Psoas muscle (tissue), 8 donors: ENCODE measurements at places on chromosomes 2 and 18. TPM values are rescaled to one million over a fixed set of nuclear protein-coding genes. Genes with fewer than 3 reads are reported as not detected.

The TUBB8B gene
- polyA plus RNA-seq: not detected

The CRACDL gene
- 3.1 TPM for polyA plus RNA-seq

The FBXO36 gene
- 0.44 TPM for polyA plus RNA-seq

The MOCOS gene
- 1.1 TPM for polyA plus RNA-seq

The SLC11A1 gene
- 2.2 TPM for polyA plus RNA-seq

The IL36A gene
- polyA plus RNA-seq: not detected

The FECH gene
- 14.4 TPM for polyA plus RNA-seq

The CD207 gene
- 0.04 TPM for polyA plus RNA-seq

The HES6 gene
- polyA plus RNA-seq: 54.5 TPM

The RAMP1 gene
- 367 TPM for polyA plus RNA-seq

The SLC14A1 gene
- 1.3 TPM for polyA plus RNA-seq

The HAUS1 gene
- polyA plus RNA-seq: 16.3 TPM

The SPP2 gene
- polyA plus RNA-seq: not detected

The MAP4K4 gene
- 54.0 TPM for polyA plus RNA-seq

The SCYGR4 gene
- polyA plus RNA-seq: not detected

The NFATC1 gene
- 20.8 TPM for polyA plus RNA-seq

The SERTAD2 gene
- 3.3 TPM for polyA plus RNA-seq

The IL36RN gene
- polyA plus RNA-seq: not detected

The MAP3K19 gene
- not detected for polyA plus RNA-seq

The TUBA3E gene
- polyA plus RNA-seq: 0.01 TPM

The KIF5C gene
- polyA plus RNA-seq: 0.31 TPM

The GALNT5 gene
- polyA plus RNA-seq: not detected

The CFC1 gene
- not detected for polyA plus RNA-seq

The RGPD4 gene
- polyA plus RNA-seq: 0.01 TPM

The EHBP1 gene
- 3.9 TPM for polyA plus RNA-seq

The PLA2R1 gene
- polyA plus RNA-seq: 0.17 TPM

The ACADL gene
- polyA plus RNA-seq: 1.1 TPM

The GALNT14 gene
- polyA plus RNA-seq: 0.14 TPM

The CCDC178 gene
- polyA plus RNA-seq: 0.06 TPM

The CHRNG gene
- polyA plus RNA-seq: 7.3 TPM

The DSC3 gene
- polyA plus RNA-seq: 0.06 TPM

The STK16 gene
- polyA plus RNA-seq: 29.7 TPM

The FBXO15 gene
- 0.03 TPM for polyA plus RNA-seq

The ACMSD gene
- polyA plus RNA-seq: not detected

The B4GALT6 gene
- 6.7 TPM for polyA plus RNA-seq

The TEKT4 gene
- polyA plus RNA-seq: not detected

The CABYR gene
- not detected for polyA plus RNA-seq

The TEX44 gene
- polyA plus RNA-seq: not detected

The TDRD15 gene
- polyA plus RNA-seq: not detected

The CABLES1 gene
- 0.45 TPM for polyA plus RNA-seq

The CD8B gene
- polyA plus RNA-seq: 0.12 TPM

The TRIM43 gene
- not detected for polyA plus RNA-seq

The TRPM8 gene
- polyA plus RNA-seq: not detected

The B3GNT7 gene
- 0.03 TPM for polyA plus RNA-seq
